Psoas muscle (tissue), 8 donors: ENCODE measurements at places on chromosomes 2 and 18. TPM values are rescaled to one million over a fixed set of nuclear protein-coding genes. Genes with fewer than 3 reads are reported as not detected.

The UGP2 gene
- 903 TPM for total RNA-seq

The REG3G gene
- total RNA-seq: not detected

The SERPINB13 gene
- total RNA-seq: not detected

The HES6 gene
- total RNA-seq: 12.7 TPM

The CDK15 gene
- 0.25 TPM for total RNA-seq

The VAMP8 gene
- 11.7 TPM for total RNA-seq

The CYS1 gene
- 0.13 TPM for total RNA-seq

The SERPINB10 gene
- not detected for total RNA-seq

The CXCR1 gene
- total RNA-seq: 0.96 TPM

The VRK2 gene
- 23.8 TPM for total RNA-seq

The ANKRD30B gene
- not detected for total RNA-seq

The TPRKB gene
- 26.4 TPM for total RNA-seq

The RAB6C gene
- 0.09 TPM for total RNA-seq

The GAD1 gene
- total RNA-seq: not detected

The UGGT1 gene
- 41.7 TPM for total RNA-seq

The INPP4A gene
- 19.7 TPM for total RNA-seq

The TTN gene
- total RNA-seq: 7,650 TPM

The NETO1 gene
- not detected for total RNA-seq

The TLX2 gene
- total RNA-seq: not detected

The TBR1 gene
- total RNA-seq: not detected

The FBXO48 gene
- 2.4 TPM for total RNA-seq

The CRYBA2 gene
- total RNA-seq: not detected

The TTC21B gene
- total RNA-seq: 14.3 TPM

The RUFY4 gene
- not detected for total RNA-seq

The MREG gene
- 0.25 TPM for total RNA-seq

The ITGA6 gene
- 46.5 TPM for total RNA-seq

The CCDC85A gene
- total RNA-seq: 1.8 TPM

The KCNE4 gene
- 0.84 TPM for total RNA-seq

The SLC39A6 gene
- total RNA-seq: 10.0 TPM

The TMSB10 gene
- 284 TPM for total RNA-seq

The LYG2 gene
- not detected for total RNA-seq

The PSTPIP2 gene
- total RNA-seq: 18.8 TPM

The TIA1 gene
- total RNA-seq: 38.1 TPM

The EIPR1 gene
- 9.7 TPM for total RNA-seq

The B4GALT6 gene
- total RNA-seq: 9.4 TPM

The TUBA3E gene
- total RNA-seq: not detected

The LINC00305 gene
- total RNA-seq: not detected

The SLC4A5 gene
- 0.57 TPM for total RNA-seq

The HOXD9 gene
- total RNA-seq: 4.4 TPM

The TMEM163 gene
- 0.24 TPM for total RNA-seq

The MAB21L4 gene
- total RNA-seq: not detected

The LIMS3 gene
- 5.7 TPM for total RNA-seq

The PRKAG3 gene
- 22.0 TPM for total RNA-seq

The CLIP4 gene
- total RNA-seq: 88.0 TPM
